ENCODE measurements at places on chromosomes 4 and X. TPM values are rescaled to one million over a fixed set of nuclear protein-coding genes. Genes with fewer than 3 reads are reported as not detected.

The POU3F4 gene
- not detected for total RNA-seq

The STK26 gene
- 6.3 TPM for total RNA-seq

The TDO2 gene
- total RNA-seq = 0.92 TPM

The CLTRN gene
- total RNA-seq = 0.28 TPM

The FDCSP gene
- not detected for total RNA-seq

The FABP2 gene
- not detected for total RNA-seq

The ARAF gene
- 10.1 TPM for total RNA-seq

The SMIM31 gene
- total RNA-seq = not detected

The UBQLN2 gene
- 4.3 TPM for total RNA-seq

The SLC9B1 gene
- 0.83 TPM for total RNA-seq

The HOPX gene
- under 0.01 TPM for total RNA-seq

The GLUD2 gene
- total RNA-seq = 1.00 TPM

The CLDN22 gene
- total RNA-seq = not detected

The CLCN4 gene
- total RNA-seq = 2.5 TPM

The GLRB gene
- 10.2 TPM for total RNA-seq

The F9 gene
- total RNA-seq = not detected

Measured in smooth muscle cell of bladder (primary cell).